ENCODE measurements at places on chromosomes 12 and 14. TPM values are rescaled to one million over a fixed set of nuclear protein-coding genes. Genes with fewer than 3 reads are reported as not detected.

The SOCS2 gene
- total RNA-seq: 32.8 TPM

The CLEC6A gene
- total RNA-seq: not detected

The TTC9 gene
- 0.67 TPM for total RNA-seq

The KRT77 gene
- total RNA-seq: not detected

The SLC7A8 gene
- total RNA-seq: 1.1 TPM

- DNase-seq: no peak
These were observed 70.9 kb downstream of the VWF start for GRCh38 chr12:6053541-6053940.

GRCh38 chr14:91294153-91294552, 49.6 kb upstream of the GPR68 start:
- no peak for DNase-seq

DNA sequence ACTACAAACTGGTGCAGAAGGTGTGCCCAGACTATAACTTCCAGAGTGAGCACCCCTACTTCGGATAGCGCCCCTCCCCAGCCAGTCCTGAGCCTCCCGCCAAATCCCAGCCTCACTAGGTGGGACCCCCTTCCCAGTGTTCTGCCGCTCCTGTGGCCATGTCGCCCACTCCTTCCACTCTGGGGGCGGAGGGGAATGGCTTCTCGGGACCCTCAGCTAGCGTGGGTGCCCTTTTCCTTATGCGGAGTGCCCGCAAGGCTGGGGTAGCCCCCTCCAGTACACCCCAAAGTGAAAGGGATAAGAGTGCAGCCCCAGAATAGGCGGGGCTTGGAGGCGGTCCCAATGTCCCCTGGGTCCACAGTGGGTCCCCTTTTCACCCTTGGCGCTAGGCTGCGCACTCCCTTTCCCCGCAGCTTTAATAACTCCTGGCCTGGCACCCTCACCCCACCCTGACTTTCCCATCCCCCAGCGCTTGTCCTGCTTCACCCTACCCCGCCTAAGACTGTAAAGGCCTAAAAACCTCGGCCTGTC, 3.8 kb upstream of the SHMT2 start:
- no peak for DNase-seq

- DNase-seq: no peak
These were observed 42.8 kb downstream of the KDM2B start for GRCh38 chr12:121537814-121538698.

DNA sequence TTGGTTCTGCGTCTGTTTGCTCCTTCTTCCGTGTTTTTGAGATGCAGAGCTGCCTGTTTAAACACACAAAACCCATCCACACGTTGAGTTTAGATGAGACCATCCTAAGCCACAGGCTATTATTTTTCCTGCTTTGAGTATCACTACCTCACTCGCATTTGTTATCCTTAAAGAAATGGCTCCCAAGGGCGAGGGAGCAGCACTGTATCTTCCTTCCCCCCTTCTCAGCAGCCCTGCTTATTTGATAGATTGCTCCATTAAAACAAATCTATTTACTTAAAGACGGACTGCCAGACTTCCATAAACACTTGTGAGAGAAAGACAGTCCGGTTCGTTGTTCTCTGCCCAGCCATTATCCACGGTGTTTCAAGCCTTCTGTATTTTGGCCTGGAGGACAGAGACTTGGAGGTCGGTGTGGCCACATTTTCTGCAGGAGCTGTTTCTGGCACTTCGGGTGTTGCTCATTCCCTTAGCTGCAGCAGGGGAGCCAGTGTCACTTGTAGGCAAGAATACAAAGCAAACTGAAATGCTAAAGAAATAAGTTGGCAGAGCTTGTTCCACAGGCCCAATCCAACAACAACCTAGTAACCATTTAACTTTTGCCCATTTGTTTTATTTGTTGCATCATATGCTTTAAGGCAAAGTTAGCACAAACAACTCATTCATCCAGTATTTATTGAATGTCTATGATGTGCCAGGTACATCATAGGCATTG, 275.4 kb downstream of the TTC6 start:
- no peak for DNase-seq

- no peak for DNase-seq
These were observed 154.3 kb downstream of the CEP83 start for GRCh38 chr12:94305130-94305957.
